ENCODE measurements at places on chromosomes 5 and 9.
A peak's percentile ranks its signal among the peaks of the same experiment; 100 is the strongest.

- DNase-seq, result no peak
Measured at GRCh38 chr9:27665136-27665535, 91.9 kb upstream of the C9orf72 start.

DNA sequence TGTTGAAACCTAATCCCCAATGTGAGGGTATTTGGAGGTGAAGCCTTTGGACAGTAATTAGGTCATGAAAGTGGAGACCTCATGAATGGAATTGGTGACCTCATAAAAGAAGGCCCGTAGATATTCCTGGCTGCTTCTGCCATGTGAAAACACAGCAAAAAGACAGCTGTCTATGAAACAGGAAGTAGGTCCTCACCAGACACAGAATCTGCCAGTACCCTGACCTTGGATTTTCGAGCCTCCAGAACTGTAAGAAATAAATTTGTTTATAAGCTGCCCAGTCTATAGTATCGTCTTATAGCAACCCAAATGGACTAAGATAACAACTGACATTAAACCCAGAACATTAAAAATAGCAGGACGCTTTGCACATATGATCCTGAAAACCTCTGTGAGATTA lies 371.1 kb downstream of the SPOCK1 start:
- no peak for DNase-seq

GRCh38 chr5:90915393-90915792 lies 356.8 kb downstream of the ADGRV1 start:
- DNase-seq, result no peak

DNA sequence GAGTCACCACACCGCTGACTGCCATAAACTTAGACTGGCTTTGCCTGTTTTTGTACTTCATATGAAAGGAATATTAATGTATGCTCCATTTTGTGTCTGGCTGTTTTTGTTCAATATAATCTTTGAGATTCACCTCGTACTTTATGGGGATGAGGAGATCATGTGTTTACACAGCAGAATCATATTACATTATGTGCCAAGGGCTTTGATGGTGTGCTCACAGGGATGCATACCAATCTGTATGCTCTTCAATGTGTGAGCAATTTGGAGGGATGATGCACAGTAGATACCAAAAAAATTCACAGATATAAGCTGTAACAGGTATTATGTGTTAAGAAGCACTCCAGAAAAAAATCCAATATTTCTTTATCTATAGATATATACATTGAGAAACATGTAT lies 113.7 kb downstream of the GABRB2 start:
- peak; percentile 37 for DNase-seq

GRCh38 chr5:159735749-159736660 lies 180.3 kb upstream of the ADRA1B start:
- DNase-seq, result no peak

DNA sequence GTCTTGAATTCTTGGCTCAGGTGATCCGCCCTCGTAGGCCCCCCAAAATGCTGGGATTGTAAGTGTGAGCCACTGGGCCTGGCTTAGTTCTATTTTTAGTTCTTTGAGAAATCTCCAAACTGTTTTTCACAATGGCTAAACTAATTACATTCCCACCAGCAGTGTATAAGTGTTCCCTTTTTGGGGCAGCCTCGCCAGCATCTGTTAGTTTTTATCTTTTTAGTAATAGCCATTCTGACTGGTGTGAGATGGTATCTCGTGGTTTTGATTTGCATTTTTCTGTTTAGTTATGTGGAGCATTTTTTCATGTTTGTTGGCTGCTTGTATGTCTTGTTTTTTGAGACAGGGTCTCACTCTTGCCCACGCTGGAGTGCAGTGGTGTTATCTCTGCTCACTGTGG lies 28.2 kb downstream of the CNOT6 start:
- peak; percentile 61 for DNase-seq

DNA sequence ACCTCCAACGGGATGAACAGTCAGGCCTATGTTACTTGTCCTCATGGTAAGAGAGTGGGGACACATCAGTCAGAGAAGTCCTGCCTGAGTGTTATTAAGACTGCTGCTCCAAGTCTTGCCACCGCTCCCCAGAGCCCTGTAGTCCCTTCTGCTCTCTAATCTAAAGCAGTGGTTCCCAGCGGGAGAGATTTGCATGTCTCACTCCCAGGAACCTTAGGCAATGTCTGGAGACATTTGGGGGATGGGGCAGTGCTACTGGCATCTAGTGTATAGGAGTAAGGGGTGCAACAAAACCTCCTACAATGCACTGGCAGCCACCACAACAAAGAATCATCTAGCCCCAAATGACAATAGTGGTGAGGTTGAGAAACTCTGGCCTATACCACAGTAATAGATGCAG lies 2.6 kb upstream of the SVEP1 start:
- DNase-seq, result no peak

All from fibroblast of skin of right quadriceps (primary cell).